ENCODE measurements at places on chromosomes 7 and 10.

- DNase-seq = no peak
Observed at GRCh38 chr7:129946282-129946681, 6.5 kb downstream of the UBE2H start.

DNA sequence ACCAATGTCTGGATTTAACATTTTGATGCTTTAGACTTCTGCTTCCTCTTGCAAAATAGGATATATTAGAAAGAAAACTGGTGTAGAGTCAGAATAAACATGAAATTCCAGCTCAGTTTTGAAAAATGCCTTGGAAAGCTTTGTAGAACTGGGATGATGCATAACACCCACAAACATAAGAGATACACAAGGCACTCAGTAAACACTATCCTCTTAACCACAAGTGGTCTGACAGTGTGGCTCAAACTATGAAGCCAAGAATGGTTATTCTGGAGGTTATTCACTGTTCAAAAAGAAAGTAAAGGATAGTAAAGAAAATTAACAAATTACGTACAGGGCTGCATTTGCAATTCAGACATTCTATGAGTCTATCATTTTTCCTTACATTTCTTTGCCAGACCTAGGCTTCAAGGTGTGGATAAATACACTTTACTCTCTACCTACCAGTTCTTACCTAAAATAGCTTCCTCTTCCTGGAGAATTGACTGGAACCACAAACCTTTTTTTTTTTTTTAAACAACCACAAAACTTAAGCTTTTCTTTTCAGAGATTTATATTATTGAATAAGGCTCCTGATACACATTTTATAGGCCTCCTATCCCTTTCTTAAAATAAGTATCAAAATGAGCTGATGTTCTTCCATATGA, 9.0 kb upstream of the RSBN1L start:
- no peak for DNase-seq

- DNase-seq = no peak
Observed at GRCh38 chr10:4316161-4316810, 509.7 kb upstream of the AKR1E2 start.

GRCh38 chr10:65194126-65194525, 1672.9 kb downstream of the REEP3 start:
- no peak for DNase-seq

GRCh38 chr7:55436457-55436856, 71.3 kb downstream of the LANCL2 start:
- DNase-seq = no peak
